GM23338 (cell line): ENCODE measurements at places on chromosomes 16 and 17.

- DNase-seq: no peak
These were observed 492.2 kb downstream of the KCNJ2 start for GRCh38 chr17:70661342-70662222.

- DNase-seq: no peak
These were observed 8.6 kb downstream of the MAP2K3 start for GRCh38 chr17:21292867-21293830.

DNA sequence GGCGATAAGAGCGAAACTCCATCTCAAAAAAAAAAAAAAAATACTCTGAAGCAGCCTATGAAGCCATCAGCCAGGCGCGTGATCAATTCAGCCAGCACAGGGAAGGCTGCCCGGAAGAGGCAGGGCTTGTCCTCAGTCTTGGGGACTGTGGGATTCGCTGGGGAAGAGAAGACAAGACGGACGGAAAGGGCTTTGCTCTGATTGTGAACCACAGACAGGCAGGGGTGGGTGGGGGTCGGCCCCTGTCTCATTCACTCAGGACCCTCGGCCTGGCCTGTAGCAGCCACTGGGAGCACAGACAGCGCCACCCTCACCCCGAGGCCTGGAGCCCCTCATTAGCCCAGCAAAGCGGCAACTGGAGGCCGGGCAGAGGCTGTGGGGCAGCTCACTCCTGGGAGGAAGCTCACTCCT lies 37.2 kb downstream of the ABR start:
- no peak for DNase-seq

- peak; percentile 2 for DNase-seq
These were observed 9.9 kb upstream of the CCL5 start for GRCh38 chr17:35889818-35890773.

DNA sequence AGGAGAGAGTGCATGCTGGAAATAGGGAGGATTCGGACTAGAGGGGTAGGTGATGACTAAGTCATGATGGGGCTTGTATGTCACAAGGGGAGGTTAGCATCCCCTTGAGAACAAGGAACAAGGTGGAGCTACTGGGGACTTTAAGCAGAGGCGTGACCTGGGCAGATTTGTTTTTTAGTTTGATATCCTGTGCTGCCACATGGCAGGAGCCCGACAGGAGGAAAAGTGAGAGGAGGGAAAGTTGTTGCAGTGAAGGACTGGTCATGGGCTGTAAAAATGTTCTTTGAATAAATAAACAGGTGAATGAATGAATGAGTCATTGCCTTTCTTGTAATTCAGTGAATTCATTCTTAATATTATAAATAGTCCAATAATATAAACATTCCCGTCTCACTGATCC lies 365.1 kb upstream of the CDH5 start:
- DNase-seq: no peak

DNA sequence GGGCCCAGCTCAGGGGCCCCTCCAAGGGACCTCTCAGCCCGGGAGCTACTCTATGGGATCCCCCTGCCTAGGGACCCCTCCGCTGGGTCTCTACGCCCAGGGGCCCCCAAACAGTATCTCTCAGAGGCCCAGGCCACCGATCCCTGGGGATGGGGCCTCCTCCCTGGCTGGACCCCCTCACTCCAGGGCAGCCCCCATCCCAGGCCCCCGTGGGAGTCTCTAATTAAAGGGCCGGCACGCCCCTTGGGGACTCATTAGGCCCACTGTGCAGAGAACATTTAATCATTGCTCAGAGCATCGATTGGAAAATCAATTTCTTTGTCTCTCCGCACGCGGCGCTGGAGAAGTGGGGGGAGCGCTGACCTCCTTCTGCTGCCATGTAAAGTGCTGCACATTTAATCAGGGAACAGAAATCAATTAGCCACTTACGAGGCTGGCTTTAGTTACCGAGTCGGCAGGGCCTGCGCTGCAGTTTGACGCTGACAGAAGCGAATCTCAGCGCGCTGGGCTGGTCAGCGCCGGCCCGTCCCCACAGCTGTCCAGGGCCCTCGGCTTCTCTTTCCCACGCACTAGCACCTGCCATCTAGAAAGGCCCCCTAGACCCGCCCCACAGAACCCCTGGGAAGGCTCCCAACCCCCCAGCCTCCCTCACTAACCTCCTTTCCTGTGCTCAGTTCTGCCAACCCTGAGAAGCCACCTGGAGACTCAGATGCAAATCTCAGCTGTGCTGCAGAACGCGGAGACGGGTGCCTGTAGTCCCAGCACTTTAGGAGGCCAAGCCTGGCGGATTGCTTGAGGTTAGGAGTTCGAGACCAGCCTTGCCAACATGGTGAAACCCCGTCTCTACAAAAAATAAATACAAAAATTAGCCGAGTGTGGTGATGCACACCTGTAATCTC lies 20.2 kb upstream of the C1QL1 start:
- DNase-seq: peak; percentile 62

DNA sequence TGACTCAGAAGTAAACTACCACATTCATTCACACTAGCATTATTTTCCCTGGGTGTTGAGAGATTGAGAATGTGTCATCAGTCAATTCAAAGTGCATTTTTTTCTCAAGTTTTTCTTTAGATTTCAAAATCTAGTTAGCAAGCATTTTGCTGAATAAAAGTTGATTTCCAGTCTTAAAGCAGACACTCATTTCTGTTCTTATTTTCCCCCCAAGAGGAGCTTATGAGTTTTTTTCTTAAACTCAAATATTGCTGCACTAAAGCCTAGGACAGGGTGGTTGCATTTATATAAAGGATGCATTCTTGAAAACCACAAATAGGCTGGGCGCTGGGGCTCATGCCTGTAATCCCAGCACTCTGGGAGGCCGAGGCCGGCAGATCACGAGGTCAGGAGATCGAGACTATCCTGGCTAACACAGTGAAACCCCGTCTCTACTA lies 15.3 kb downstream of the CDH3 start:
- no peak for DNase-seq

DNA sequence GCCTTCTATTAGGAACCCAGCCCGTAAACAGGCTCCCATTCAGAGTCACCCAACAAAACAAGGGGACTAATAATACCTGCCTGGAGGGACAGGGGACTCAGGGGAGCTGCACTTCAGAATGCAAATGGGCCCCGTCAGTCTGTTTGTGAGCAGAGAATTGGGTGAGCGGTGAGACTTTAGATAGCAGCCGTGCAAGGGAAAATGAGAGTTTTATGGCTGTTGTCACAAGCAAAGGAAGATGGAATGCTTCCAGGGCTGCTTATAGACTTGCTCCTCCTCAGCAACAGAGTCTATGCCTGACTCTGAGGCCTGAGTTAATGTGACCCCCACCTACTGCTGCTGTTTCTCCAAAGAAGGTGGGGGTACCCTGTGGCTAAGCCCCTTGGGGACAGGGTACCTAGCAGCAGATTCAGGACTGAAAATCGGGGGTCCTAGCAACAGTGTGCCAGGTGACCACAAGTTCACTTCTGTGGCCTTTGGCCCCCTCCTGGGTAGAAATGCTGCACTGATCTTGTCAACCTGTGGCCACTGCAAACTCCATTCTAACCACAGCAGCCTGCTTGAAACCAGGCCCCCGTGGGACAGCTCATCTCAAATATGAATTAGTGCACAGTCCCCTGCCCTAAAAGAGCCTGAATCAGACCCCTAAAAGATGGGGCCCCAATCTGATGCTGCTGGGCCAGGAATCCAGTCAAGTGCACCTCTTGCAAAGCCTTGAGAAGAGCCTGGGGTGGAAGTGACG lies 126.4 kb downstream of the C16orf78 start:
- DNase-seq: no peak

DNA sequence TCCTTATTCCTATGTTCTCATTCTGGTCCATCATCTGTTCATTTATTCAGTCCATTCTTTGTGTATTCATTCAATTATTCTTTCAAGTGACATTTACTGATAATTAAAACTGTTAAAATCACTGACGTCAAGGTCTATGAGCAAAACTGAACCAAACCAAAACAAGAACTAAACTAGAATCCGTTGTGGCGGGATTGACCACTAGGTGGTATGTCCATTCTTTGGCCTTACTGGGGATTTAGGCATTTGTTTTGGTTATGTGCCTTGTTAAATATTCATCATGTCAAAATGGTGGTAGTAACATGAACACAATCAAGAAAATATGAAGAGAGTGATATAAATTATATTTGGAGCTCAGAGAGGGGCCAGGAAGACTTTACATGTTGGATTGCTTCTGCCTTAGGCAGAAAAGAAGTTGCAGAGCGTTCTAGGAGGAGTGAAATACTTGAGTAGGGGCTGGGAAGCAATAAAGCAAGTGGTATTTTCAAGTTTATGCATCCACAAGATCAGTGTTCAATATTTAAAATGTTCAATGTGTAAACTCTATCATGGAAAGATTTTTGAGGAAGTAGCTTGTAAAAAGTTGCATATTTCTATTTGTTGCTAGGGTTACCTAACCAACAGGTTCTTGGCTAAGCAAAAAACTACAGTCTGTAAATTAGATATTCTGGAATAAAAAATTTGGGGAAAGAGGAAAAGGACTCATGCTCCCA lies 129.0 kb downstream of the CDH13 start:
- DNase-seq: peak; percentile 40

DNA sequence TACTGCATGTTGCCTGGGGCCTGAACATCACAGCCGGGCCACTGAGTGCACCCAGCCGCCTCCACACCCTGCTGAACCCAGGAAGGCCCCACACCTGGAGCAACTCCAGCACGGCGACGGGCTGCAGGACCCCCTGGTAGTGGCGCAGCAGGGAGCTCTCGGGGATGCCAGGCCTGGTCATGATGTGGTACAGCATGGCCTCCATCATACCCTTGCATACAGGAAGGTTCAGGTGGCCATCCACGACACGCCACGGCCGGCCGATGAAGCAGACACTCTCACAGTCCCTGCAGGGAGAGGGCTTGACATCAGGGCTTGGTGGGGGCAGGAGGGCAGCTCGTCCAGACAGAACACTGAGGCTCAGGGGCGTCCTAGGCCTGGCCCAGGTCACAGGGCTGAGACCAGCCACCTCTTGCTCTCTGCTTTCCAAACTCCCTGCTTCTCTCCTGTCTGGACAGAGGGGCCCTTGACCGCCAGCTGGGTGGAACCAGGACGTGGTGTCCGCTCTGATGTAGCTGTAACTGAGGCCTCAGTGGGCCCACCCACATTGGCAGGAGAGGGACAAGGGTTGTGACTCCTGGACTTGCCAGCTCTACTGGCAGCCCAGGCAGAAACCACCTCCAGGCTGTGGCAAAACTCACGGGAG lies 60.3 kb downstream of the IL21R start:
- no peak for DNase-seq

GRCh38 chr17:75300280-75300679 lies 11.0 kb upstream of the SLC25A19 start:
- no peak for DNase-seq
